ENCODE measurements at places on chromosomes 4 and X.

DNA sequence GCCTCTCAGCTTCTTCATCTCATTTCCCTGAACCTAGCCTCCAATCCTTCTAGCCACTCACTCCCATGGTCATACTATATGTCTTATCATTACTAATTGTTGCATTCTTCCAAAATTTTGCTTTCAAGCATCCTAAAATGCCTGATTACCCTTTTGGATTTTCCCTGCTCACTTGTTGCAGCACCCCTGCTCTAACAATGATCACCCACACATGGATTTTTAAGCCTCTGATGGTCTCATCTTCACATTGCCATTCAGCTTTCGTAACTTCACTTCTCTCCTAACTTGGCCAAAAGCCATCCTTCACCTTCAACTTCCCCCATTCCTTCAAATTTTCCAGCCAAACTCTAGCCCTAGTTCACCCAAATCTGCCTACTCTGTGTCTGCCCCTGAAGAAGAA is 33.8 kb upstream of the MGST2 start:
- no peak for DNase-seq

- DNase-seq, result no peak
Observed at GRCh38 chr4:139315221-139315675, 13.0 kb upstream of the NDUFC1 start.

GRCh38 chr4:78937837-78938236 is 1.4 kb downstream of the PAQR3 start:
- DNase-seq, result no peak

GRCh38 chrX:70039758-70040157 is 10.0 kb downstream of the AWAT2 start:
- DNase-seq, result no peak

- no peak for DNase-seq
Observed at GRCh38 chrX:134891652-134892051, 99.1 kb upstream of the SMIM10 start.

DNA sequence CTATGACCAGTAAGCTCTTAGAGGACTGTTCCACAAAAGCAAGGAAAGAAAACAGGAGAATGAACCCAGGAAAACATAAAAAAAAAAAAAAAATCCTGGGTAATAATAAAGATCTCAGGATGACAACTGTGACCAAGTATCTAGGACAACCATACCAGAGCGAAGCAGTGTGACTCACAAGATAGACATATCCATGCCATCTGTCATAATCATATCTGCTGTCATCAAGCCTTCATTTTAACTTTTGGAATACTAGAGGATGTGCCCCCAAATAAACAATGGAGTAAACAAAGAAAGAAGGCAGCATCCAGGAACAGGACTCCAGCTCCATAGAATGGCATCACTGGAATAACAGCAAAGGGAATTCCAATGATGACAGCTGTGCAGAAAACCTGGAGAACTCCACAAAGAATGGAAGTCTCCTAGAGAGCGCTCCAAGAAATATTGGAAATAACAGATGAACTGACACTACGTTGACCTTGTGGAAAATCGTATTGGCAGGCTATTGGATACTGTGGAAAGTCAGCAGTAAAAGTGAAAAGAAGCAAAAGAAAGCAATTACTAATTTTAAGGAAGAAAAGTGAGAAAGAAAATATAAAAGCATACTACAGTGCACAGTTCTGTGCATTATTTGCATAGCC is 35.3 kb downstream of the HPGDS start:
- DNase-seq, result no peak

- peak; percentile 2 for DNase-seq
Observed at GRCh38 chr4:161828061-161828460, 335.7 kb downstream of the FSTL5 start.

DNA sequence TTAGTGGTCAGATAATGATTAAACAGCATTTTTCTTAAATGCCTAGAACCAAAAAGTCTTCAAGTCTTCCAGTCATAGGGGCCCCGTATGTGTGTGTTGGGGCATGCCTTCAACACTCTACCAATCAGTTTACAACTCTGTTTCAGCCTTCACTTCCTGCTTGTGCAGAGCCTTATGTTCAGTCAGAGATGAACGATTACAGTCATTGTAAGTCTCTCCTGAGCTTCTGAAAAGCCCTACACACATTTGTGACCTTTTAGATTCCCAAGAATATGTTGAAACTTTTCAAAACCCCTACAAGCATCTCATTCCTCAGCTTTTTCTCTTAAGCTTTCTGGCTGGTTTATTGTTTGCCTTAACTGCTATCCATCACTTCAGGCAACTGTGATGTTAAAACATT is 591.2 kb downstream of the ZNF674 start:
- DNase-seq, result peak; percentile 52

- peak; percentile 28 for DNase-seq
Observed at GRCh38 chr4:108492816-108493595, 127.4 kb upstream of the RPL34 start.

GRCh38 chr4:140361099-140361498 is 12.3 kb upstream of the SCOC start:
- no peak for DNase-seq

DNA sequence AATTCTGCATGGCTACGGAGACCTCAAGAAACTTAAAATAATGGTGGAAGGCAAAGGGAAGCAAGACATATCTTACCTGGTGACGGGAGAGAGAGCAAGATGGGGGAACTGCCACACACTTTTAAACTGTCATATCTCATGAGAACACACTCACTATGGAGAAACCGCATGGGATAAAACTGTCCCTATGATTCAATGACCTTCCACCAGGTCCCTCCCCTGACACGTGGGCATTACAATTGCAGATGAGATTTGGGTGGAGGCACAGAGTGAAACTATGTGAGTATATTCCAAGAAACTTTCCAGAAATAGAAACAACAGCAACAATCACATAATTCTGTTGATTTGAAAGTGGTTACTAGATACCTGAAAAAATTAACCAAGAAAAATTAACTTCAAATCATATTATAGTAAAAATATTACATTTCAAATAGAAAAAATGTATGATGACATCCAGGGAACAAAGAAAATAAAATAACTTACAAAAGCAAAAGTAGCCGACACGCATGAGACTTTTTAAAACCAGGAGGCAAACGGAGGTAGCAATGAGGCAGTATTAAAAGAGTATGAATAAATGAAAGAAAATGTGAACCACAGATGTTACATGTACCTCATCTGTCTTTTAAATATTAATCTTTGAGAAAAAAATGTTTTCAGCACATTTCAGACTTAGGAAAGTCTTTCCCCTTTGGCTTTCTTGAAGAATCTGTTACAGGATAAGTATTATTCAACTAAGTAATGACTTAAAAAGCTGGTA is 879.5 kb downstream of the TECRL start:
- no peak for DNase-seq

- no peak for DNase-seq
Observed at GRCh38 chrX:44667771-44668170, 125.1 kb upstream of the FUNDC1 start.

DNA sequence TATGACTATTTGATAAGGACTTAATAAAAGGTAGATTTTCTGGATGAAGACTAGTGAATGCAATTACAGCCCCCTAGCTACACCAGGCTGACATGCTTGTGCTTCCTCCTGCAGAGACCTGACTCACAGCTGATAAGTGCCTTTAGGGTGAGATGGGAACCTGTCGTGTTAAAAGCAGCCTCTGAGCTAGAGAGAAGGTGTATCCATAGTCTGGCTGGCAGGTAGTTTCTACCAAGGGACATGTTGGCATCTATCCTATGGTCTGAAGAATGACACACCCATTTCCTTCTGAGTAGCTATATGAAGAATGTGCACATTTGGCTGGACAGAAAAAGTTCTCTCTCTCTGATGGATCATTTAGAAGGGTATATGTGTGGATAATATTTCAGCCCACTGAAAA is 64.1 kb downstream of the PARM1 start:
- no peak for DNase-seq

GRCh38 chr4:22356987-22357596 is 158.8 kb downstream of the ADGRA3 start:
- DNase-seq, result peak; percentile 22

- DNase-seq, result peak; percentile 70
Observed at GRCh38 chrX:118565853-118566252, 70.2 kb downstream of the DOCK11 start.

GRCh38 chrX:19571711-19572110 is 56.4 kb upstream of the MAP3K15 start:
- no peak for DNase-seq
